ENCODE measurements at places on chromosomes 3 and 15.

GRCh38 chr3:12454076-12454815 is 30.0 kb upstream of the TSEN2 start:
- DNase-seq, result no peak

DNA sequence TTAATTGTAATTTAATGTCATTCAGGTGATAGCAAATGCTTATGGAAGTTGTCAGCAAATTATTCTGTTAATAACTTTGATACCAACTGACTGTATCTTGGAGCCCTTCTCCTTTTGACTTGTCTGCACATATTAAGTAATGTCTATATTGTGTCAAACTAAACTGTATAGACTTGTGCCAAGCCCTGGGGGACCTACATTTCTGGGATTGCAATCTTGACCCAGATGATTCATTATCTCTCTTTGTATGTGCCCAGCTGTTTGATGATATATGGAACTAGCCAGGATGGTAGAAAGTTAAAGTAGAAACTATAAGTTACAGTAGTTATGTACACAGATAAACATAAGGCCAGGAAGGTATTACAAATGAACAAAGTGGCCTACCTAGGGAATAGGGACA is 402.8 kb upstream of the RARB start:
- DNase-seq, result no peak

DNA sequence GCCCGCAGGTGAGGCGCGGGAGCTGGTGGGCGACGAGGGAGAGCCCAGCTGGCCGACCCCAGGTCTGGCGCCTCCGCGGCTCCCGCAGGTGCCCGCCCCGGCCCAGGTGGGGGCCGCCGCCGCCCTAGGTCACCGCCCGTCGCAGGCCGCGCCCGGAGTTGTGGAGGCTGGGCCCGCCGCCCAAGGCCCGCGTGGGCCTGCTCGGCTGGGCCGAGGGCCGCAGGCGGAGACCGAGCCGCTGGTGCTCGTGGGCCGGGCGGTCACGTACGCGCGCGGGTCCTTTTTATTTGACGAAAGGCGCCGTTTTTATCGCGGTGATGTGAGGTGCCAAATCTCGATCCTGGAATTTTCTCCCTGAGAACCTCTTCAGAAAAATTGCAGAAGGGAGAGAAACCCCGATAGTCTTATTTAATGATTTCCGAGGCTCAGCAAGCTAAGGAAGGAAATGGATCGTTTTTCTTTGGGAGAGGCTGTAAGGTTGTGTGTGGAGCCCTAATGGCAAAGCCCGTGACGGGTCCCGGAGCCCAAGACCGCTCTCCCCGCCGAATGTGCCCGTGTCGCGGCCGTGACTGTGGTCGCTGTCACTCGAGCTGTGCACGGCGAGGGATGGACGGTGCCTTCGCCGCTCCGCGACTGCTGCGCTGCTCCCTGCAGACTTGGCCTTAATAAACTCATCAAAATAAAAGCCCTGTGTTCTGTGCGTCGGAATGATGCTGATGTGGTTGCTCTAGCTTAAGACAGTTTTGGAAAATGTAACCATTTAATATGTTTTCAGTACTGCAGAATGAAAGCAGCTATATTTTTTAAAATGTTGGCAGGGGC is 612 bp downstream of the APPL1 start:
- no peak for DNase-seq

DNA sequence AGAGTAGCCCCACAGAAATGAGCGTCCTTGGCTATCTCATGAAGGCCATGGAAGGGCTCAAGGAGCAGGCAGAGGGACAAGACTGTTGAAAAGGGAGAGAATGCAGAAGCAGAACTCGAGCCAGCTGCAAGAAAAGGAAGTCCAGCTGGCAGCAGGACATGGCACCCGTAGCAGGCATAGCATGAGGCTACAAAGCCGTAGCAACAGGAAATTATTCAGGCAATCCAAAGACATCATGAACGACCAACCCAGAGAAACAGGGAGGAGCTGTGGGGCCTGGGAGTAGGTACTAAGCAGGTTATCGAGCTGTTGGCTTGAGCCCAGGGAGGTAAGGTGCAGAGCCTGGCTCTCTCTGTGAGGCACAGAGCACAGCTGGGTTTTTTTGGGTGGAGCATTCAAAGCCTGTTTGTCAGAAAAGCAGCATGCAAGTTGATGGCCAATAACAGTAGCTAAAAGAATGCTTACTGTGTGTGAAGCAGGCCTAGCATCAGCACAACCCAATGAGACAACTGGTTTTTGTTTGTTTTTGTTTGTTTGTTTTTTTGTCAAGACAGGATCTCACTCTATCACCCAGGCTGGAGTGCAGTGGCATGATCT is 144.0 kb upstream of the SMAD3 start:
- no peak for DNase-seq

- DNase-seq, result no peak
Observed at GRCh38 chr15:52232327-52232726, 41.1 kb upstream of the GNB5 start.

DNA sequence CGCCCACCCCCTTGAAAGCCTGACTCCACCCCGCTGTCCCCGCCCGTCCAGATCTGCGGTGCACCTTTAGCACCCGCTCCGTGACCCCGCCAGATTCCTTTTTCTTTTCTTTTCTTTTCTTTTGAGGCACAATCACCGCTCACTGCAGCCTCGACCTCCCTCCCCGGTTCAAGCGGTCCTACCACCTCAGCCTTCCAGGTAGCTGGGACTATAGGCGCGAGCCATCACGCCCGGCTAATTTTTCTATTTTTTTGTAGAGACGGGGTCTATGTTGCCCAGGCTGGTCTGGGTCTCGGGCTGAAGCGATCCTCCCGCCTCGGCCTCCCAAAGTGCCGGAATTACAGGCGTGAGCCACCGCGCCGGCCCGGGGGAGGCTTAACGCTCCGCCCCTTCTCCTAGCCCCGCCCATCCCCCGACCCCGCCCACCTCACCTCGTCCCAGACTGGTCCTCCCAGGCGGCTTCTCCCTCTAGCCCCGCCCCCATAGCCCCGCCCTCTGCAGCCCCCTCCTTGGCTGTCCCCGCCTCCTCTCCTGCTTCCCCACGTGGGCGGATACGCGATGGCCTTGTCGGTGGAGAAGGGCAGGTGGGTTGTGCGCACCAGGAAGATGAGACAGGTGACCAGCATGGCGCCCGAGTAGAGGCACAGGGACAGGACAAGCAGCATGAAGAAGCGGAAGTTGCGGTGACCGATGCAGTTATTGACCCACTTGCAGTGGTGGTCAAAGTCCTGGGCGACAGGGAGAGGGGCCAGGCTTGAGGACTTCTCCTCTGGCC is 3.2 kb downstream of the ZDHHC19 start:
- peak; percentile 28 for DNase-seq

- no peak for DNase-seq
Observed at GRCh38 chr3:102444101-102444500, 9.3 kb downstream of the ZPLD1 start.

DNA sequence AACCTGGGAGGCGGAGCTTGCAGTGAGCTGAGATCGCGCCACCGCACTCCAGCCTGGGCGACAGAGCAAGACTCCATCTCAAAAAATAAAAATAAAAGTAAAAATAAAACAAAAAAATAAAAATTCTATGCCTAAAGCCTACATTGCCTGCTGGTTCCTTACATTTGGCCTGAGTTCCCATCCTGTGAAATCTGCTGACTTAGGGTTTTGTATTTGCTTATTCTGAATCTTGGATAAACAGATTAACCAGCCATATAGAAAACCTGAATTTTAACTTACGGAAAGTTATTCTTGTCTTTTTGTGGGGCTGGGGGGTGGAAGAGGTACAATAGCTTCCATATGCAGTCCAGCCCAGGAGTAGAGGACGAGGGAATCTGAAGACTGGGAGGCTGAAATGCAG is 73.7 kb upstream of the UMPS start:
- DNase-seq, result no peak

DNA sequence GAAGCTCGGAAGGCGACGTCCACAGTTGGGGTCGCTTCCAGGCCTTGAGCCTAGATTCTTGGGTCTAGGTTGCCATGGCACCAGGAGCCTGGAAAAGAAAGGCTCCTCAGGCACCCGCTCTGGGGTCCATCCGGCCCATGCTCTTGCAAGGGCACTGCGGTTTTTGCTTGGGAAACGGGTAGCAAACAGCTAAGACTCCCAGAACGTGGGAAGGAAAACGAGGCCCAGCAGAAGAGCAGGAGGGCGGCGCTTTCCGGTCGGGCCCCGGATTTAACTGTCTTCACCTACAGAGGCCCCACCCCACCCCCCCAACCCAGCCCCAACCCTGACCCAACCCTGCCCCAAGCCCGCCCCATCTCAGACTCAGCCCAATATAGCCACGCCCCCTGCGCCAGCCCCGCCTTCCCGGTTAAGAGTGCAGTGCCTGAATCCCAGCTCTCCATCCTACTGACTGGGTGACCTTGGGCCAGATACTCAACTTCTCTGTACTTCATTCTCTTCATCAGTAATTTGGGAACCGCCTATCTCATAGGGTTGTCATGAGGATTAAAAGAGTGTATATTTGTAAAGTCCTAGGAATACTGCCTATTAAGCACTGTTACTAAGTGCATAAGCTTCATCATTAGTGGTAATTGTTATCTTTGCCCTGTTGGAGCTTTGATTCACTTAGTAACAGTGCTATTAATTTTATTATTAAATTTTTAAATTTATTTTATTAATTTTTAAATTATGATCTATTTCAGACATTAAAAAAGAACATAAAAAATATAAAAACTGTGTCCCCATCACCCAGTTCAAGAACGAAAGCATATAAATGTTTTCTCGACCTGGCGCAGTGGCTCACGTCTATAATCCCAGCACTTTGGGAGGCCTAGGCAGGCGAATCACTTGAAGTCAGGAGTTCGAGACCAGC is 28.4 kb upstream of the SMAD6 start:
- no peak for DNase-seq

- DNase-seq, result no peak
Observed at GRCh38 chr3:143464850-143465249, 345.3 kb downstream of the CHST2 start.

DNA sequence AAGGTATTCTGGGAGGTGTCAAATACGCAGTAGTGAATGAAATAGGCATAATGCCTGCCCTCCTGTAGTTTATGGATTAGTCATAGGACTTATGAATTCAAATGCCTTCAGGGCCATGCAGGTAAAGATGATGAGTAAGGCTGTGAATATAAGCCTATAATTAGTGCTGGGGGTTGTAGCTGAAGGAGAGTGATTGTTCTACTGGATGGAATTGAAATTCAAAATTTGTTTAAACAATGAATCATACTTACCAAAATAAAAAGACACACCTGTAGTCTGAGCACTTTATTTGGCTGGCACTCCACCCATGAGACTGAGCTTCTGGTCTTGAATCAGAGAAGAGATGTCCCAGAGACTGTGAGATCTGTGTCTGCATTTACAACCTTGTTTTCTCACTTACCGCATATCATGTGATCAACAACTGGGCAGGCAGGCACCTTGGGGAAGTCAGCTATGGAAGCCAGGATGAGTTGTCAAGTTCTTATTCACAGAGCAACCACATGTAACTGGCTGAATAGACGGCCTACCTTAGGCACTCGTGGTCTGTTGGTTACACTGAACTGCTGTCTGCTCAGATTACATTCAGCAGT is 291.8 kb downstream of the NAALADL2 start:
- no peak for DNase-seq

- DNase-seq, result peak; percentile 12
Observed at GRCh38 chr3:141796889-141797781, 33.9 kb downstream of the GRK7 start.

DNA sequence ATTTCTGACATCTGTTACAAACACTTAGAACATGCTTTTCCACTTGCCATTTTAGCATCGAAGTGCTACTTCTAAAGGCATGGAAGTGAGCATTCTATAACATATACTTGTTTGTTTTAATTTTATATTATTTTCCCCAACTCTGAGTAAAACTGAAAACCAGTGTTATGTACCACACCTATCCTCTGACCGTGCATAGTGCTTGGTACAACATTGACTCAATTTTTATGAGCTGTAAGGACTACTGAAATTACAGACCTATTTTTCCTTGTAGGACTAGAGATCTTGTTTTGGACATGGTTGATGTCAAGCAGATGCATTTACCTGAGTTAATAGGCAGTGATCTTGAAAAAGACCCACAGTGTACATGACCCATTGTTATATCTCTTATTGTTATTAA is 51.5 kb upstream of the CCNB2 start:
- no peak for DNase-seq

- no peak for DNase-seq
Observed at GRCh38 chr3:169699070-169699469, 35.6 kb upstream of the MECOM start.

GRCh38 chr3:65689436-65689835 is 349.3 kb downstream of the MAGI1 start:
- no peak for DNase-seq

GRCh38 chr15:84631706-84632272 is 22.3 kb downstream of the WDR73 start:
- no peak for DNase-seq

GRCh38 chr15:83533410-83533962 is 86.3 kb downstream of the SH3GL3 start:
- DNase-seq, result no peak

- no peak for DNase-seq
Observed at GRCh38 chr15:44075535-44075934, 119.5 kb downstream of the FRMD5 start.

DNA sequence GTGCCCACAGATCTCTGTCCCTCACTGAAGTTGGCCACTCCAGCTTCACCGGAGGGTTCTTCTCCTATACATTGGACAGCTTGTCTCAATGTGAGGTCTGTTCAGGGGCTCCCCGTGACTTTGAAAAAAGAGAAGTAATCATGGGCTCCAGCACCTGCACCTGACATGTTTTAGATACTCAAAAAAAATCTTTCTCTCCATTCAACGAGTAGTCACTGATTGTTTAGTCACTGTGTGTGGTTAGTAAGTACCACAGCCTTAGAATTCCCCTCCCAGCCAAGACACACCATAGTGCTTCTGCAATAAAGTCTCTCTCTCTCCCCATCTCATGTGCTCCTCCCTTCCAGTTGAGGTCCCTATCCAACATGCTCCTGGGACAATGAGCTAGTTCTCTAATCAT is 18.6 kb downstream of the CCR9 start:
- no peak for DNase-seq

DNA sequence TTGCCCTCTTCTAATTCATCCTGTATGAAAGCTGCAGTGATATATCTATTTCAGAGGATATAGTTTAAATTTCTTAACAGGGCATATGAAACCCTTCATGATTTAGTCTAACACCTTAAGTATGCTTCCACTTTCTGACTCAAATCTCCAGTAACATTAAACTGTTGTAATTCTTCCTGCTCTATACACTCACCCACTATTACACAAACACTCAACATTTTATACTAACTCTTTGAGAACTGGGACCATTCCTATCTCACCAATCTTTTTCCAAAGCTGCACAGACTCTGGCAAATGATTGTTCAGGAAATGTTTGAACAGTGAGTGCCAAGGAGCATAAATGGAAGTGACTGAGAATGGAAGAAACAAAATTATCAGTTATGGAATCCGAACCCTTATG is 560.4 kb upstream of the DPPA4 start:
- no peak for DNase-seq

DNA sequence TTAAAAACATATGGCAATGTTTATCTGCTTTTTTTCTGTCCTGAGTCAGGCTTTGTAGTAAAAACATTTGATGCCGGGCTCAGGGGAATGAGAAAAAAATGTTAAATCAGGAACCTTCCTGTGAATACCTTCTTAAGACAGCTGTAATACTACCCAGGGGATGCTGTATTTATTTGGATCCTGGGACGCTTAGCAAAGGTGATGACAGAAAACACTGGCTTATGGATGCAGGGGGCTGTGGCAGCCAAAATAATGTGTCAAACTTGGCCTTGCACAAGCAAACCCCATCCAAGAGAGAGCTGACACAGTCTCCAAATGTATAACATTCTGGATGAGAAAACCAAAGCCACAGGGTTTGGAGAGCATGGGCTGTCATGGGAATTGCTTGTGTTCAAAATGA is 438.2 kb upstream of the PROK2 start:
- no peak for DNase-seq

- DNase-seq, result no peak
Observed at GRCh38 chr3:170534227-170534626, 51.6 kb downstream of the SLC7A14 start.

Measured in stimulated activated CD4-positive, alpha-beta T cell treated with anti-CD3 and anti-CD28 coated beads, Interleukin-1b, Interleukin-23, amount 100 ng/mL, for 1 hour (primary cell).